ENCODE measurements at places on chromosomes 4 and X.

DNA sequence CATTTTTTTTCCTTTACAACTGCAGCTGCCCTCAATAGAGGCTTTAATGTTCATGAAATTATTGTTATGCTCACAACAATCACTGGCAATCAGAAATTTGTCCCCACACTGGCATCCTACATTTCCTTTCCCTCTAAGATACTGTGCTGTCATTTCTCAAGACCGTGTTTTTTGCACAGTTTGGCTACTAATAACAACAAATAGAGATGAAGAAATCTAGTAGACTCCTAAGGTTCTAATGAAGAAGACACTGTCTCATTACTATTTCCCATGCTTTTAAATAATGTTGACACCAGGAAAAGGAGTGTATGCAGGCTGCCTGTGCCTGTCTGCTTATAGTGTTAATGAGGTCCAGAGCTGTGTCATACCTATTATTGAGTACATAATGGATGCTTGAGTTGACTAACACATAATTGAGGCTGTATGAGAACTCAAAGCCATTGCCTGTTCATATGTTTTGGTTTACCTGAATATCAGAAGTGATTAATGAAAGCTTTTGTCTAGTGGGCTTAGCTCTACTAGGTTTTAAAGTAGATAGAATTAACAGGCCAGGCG is 1.5 kb upstream of the EIF4E start:
- DNase-seq = no peak

GRCh38 chr4:1511441-1512041 is 105.3 kb upstream of the NKX1-1 start:
- DNase-seq = peak; percentile 58

- DNase-seq = no peak
These were observed 12.7 kb downstream of the G3BP2 start for GRCh38 chr4:75660491-75660890.

- DNase-seq = no peak
These were observed 59.0 kb downstream of the CCSER1 start for GRCh38 chr4:90186229-90186628.

GRCh38 chrX:109927663-109928273 is 75.1 kb upstream of the TMEM164 start:
- DNase-seq = peak; percentile 39

GRCh38 chrX:9912351-9913145 is 54.6 kb upstream of the CLDN34 start:
- DNase-seq = no peak

- no peak for DNase-seq
These were observed 36.7 kb downstream of the DIAPH2 start for GRCh38 chrX:96721354-96721753.

- no peak for DNase-seq
These were observed 674.4 kb upstream of the LCORL start for GRCh38 chr4:18695733-18696527.

DNA sequence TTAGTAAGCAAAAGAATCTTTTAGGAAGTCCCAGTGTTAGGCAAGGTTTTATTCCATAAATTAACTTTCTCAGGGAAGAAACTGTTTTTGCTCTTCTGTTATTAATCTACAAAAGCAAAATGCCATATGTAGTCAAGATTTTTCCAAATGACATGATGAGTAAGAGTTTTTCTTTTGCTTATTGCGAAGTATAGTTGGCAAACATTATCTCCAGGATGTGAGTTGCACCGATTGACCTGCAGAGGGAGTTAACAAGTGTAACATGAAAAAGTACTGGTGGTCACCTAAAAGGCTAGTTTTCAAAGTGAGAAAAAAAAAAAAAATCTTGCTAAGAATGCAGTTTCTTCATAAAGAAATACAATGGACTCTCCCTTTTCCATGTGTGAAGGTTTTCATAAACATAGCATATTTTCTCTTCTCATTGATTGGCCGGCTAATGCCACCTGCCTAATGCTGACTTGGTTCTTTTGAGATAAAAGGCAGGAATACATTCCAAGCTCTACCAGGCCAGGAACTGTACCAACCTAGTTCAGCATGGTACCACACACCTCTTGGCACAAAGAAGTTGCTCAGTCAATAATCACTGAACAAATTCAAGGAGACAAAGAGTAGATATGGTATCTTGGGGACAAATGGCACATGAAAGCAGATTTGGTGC is 100.2 kb downstream of the LNX1 start:
- no peak for DNase-seq

DNA sequence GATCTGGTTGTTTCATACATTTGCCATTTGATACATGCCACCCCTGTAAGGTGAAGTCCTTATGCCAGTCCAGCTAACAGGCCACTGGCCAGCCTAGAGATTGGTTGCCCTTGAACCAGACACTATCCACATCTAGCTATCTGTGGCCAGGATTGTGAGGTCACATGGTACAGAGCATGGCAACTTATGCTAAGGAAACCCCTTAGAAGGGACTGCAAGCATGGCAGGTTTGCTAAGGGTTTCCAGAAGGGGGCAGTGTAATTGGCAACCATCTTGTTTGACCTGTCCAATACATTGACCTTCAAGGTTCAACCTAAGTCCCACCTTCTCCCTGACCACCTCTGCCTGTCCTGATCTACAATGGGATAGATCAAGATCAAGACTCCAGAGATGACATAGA is 47.5 kb downstream of the SMC1A start:
- no peak for DNase-seq

- no peak for DNase-seq
These were observed 46.2 kb downstream of the GSX2 start for GRCh38 chr4:54146139-54146538.

All from Right ventricle myocardium superior (tissue), 1 donor.